Bronchial smooth muscle cell (primary cell): ENCODE measurements at places on chromosomes 16 and 17. TPM values are rescaled to one million over a fixed set of nuclear protein-coding genes. Genes with fewer than 3 reads are reported as not detected.

The MMP28 gene
- total RNA-seq, result 1.4 and 1.5 TPM in 2 replicates

The HEXD gene
- 12.8 and 14.0 TPM in 2 replicates for total RNA-seq

The GDPD3 gene
- total RNA-seq, result 0.95 and 3.2 TPM in 2 replicates

The LHX1 gene
- not detected in 2 replicates for total RNA-seq

The CTRB2 gene
- not detected in 2 replicates for total RNA-seq

The SOCS1 gene
- 6.0 and 9.8 TPM in 2 replicates for total RNA-seq

The NXN gene
- 21.3 and 33.1 TPM in 2 replicates for total RNA-seq

The HOXB7 gene
- total RNA-seq, result 2.9 and 3.8 TPM in 2 replicates

The PIRT gene
- under 0.01 TPM in 1 of 2 replicates, not detected in the other for total RNA-seq

The QRICH2 gene
- total RNA-seq, result 3.0 and 5.5 TPM in 2 replicates

The COASY gene
- total RNA-seq, result 6.4 and 7.7 TPM in 2 replicates

The SHCBP1 gene
- 1.5 and 5.7 TPM in 2 replicates for total RNA-seq

The C1QTNF8 gene
- not detected in 2 replicates for total RNA-seq

The GPR142 gene
- total RNA-seq, result 0.16 TPM in 1 of 2 replicates, not detected in the other

The C16orf86 gene
- 3.3 and 3.9 TPM in 2 replicates for total RNA-seq

The RAB37 gene
- total RNA-seq, result 0.16 and 0.60 TPM in 2 replicates

The SLC13A2 gene
- total RNA-seq, result not detected in 2 replicates

The MEOX1 gene
- 0.16 TPM in 1 of 2 replicates, not detected in the other for total RNA-seq

The SEPTIN12 gene
- not detected in 2 replicates for total RNA-seq

The TSPOAP1 gene
- total RNA-seq, result 0.26 and 1.1 TPM in 2 replicates

The NME4 gene
- 47.2 and 78.2 TPM in 2 replicates for total RNA-seq

The SPATA32 gene
- not detected in 2 replicates for total RNA-seq

The AGRP gene
- total RNA-seq, result not detected in 2 replicates

The TSPAN10 gene
- total RNA-seq, result 0.86 and 3.3 TPM in 2 replicates

The PRR11 gene
- total RNA-seq, result 0.52 and 5.2 TPM in 2 replicates

The ASGR1 gene
- total RNA-seq, result 0.86 and 1.6 TPM in 2 replicates

The PAQR4 gene
- 0.79 and 1.1 TPM in 2 replicates for total RNA-seq

The SLFN14 gene
- not detected in 2 replicates for total RNA-seq

The UMOD gene
- total RNA-seq, result not detected in 2 replicates

The GRAP gene
- total RNA-seq, result under 0.01 and 0.34 TPM in 2 replicates

The PLA2G10 gene
- total RNA-seq, result not detected in 2 replicates

The CCDC154 gene
- total RNA-seq, result 0.32 and 0.43 TPM in 2 replicates

The ZNF652 gene
- 4.9 and 8.9 TPM in 2 replicates for total RNA-seq

The DHRS7C gene
- total RNA-seq, result not detected in 2 replicates

The HOXB2 gene
- total RNA-seq, result 2.3 and 8.4 TPM in 2 replicates

The IGFALS gene
- under 0.01 TPM in 1 of 2 replicates, not detected in the other for total RNA-seq

The KPNA2 gene
- 28.5 and 45.8 TPM in 2 replicates for total RNA-seq

The BEAN1 gene
- not detected in 2 replicates for total RNA-seq

The EPOP gene
- 0.09 and 0.47 TPM in 2 replicates for total RNA-seq

The CD79B gene
- 0.09 and 0.16 TPM in 2 replicates for total RNA-seq

The CA7 gene
- not detected in 2 replicates for total RNA-seq
